ENCODE measurements at places on chromosomes 5 and 9. TPM values are rescaled to one million over a fixed set of nuclear protein-coding genes. Genes with fewer than 3 reads are reported as not detected.

Gene EFNA5
- not detected for total RNA-seq

GRCh38 chr5:100840370-100840769 lies 62.7 kb downstream of the ST8SIA4 start:
- H3K27me3 ChIP-seq, result no peaks in the 10 kb centered on the region
- H3K36me3 ChIP-seq, result peaks cover 48% of the 10 kb centered on the region
- H3K4me3 ChIP-seq, result peak overlapping the region; percentile 26
- H3K27ac ChIP-seq, result peak overlapping the region; percentile 91
- H3K4me1 ChIP-seq, result peaks cover 70% of the 10 kb centered on the region

Gene GABBR2
- total RNA-seq, result not detected

- peaks cover 13% of the 10 kb centered on the region for H3K4me1 ChIP-seq
- no peak overlapping the region for H3K4me3 ChIP-seq
- no peak for DNase-seq
- no peaks in the 10 kb centered on the region for H3K27me3 ChIP-seq
Observed at GRCh38 chr5:186091-187041, 4.9 kb upstream of the LRRC14B start.

Gene GFPT2
- not detected for total RNA-seq

Gene MARVELD2
- total RNA-seq, result 0.29 TPM

DNA sequence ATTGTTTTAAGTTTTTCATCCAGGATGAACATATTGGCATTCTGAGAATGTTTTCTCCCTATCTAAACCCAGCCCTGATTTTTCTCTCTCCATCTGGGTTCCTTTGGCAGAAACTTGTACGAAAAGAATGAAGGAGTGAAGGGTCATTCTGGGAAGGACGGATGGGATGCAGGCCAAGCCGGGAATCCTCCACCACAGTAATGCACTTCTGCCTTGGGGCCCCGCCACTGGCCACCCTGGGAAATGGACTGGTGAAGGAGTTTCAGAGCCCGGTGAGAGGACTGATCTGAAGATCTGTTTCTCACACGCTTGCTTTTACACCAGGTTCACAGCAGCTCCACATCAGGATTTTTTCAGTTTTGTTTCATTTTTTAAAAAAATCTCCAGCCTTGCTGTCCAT lies 554.8 kb downstream of the BNC2 start:
- H3K27ac ChIP-seq, result no peak overlapping the region
- DNase-seq, result no peak
- H3K4me3 ChIP-seq, result no peak overlapping the region
- no peaks in the 10 kb centered on the region for H3K36me3 ChIP-seq
- H3K4me1 ChIP-seq, result no peaks in the 10 kb centered on the region

GRCh38 chr9:95032580-95033341 lies 284.7 kb downstream of the FANCC start:
- H3K4me1 ChIP-seq, result no peaks in the 10 kb centered on the region
- H3K36me3 ChIP-seq, result peaks cover 2% of the 10 kb centered on the region
- no peaks in the 10 kb centered on the region for H3K27me3 ChIP-seq
- no peak overlapping the region for H3K4me3 ChIP-seq
- no peak overlapping the region for H3K27ac ChIP-seq

Gene SPATA31C2
- 0.07 TPM for total RNA-seq

GRCh38 chr5:124467745-124468144 lies 278.7 kb downstream of the ZNF608 start:
- DNase-seq, result no peak
- H3K27ac ChIP-seq, result no peak overlapping the region
- no peaks in the 10 kb centered on the region for H3K4me1 ChIP-seq
- H3K36me3 ChIP-seq, result no peaks in the 10 kb centered on the region

Gene KCNIP1
- not detected for total RNA-seq

DNA sequence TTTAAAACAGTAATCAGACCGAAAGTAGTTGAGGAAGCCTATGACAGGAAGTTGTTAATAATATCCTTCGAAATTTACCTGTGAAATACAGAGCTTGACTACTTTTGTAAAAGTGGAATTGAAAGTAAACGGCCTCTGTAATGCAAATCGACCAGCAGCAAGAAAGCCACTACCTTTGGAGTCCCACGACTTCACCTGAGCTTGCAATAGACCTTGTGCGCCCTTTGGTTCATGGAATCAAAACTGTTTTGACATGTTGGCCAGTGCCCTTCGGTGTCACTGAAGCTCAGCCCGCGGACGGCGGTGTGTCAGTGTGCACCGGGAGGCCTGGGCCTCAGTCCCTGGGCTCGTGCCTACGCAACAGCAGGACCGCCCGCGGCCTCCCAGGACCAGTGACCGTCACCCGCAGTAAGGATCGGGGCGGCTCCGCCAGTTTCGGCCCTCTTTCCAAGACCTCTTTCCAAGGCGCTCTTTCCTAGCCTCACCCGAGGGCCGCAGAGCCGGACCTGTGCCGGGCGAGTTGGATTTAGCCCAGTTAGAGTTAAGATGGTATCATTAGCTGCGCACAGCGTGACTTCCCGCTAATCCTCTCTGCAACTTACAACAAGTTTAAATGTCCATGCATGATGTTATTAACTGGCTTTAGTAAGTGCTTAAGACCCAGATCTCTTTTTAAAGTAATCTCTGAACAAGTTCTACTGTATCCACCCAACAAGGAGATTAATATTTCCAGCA lies 223.3 kb downstream of the MEF2C start:
- H3K27me3 ChIP-seq, result peaks cover 52% of the 10 kb centered on the region
- DNase-seq, result no peak
- peaks cover 3% of the 10 kb centered on the region for H3K36me3 ChIP-seq
- peaks cover 12% of the 10 kb centered on the region for H3K4me1 ChIP-seq
- H3K4me3 ChIP-seq, result peak overlapping the region; percentile 2

DNA sequence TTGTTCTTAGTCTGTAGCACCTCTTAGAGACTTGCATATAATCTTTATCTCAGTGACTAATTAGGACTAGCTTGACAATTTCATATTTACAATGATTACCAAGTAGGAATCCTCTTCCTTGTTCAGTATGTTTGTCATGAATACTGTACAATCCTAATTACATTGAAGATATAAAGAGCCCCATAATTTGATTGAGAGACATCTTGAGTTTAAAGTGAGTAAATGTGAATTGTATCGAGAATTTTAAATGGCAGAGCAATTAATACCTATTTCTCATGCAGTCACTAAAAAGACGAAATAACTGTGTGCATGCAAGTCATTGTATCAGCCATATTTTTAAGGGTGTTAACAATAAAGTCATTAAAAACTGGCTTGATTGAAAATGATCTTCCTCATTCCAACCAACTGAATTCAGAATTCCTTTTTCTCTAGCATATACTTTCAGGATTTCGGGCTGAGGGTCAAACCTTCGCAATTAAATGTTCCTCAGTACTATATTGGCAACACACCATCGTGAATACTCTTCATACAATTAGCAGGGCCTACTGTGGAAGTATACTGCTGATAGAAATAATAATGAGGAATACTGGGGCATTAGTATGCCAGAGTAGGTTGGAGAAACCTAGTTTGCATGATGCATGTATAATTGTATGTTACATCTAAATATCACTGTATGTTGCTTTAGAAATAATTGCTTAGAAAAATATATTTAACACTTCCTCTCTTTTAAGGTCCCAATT lies 284.7 kb upstream of the TMEM161B start:
- DNase-seq, result no peak
- no peaks in the 10 kb centered on the region for H3K36me3 ChIP-seq
- no peak overlapping the region for H3K27ac ChIP-seq
- H3K4me1 ChIP-seq, result peaks cover 7% of the 10 kb centered on the region
- H3K4me3 ChIP-seq, result no peak overlapping the region

DNA sequence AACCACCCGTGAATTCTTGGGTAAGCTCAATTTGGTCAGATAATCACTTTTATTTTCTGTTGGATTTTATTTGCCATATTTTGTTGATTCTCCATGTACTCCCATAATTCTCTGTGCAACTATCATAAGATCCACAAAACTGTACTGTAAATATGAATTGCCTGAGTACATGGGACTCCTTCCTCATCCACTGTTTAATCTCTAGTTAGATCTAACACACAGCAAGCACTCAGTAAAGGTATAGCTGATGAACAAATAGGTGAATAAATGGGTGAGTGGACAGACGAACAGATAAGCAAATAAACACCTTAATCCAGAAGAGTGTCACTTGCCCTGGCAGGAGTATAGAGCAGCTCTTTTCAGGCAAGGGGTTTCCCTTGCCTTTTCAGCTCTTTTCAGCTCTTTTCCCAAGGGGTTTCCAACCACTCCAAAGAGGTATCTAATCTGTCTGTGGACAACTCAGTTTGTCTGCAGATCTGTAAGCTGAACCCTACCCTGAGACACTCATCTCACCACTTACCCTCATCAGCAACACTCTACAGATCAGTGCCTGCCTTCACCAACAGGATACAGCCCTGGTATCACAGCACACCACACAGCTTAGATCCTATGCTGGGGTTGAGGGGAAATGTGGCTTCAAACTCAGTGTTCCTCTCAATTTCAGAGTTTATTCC lies 51.2 kb downstream of the SIL1 start:
- peaks cover 39% of the 10 kb centered on the region for H3K4me1 ChIP-seq
- H3K36me3 ChIP-seq, result no peaks in the 10 kb centered on the region
- no peak overlapping the region for H3K4me3 ChIP-seq
- DNase-seq, result no peak
- no peak overlapping the region for H3K27ac ChIP-seq

- H3K4me3 ChIP-seq, result no peak overlapping the region
- H3K4me1 ChIP-seq, result peaks cover 3% of the 10 kb centered on the region
- H3K27me3 ChIP-seq, result no peaks in the 10 kb centered on the region
- no peak for DNase-seq
- no peak overlapping the region for H3K27ac ChIP-seq
Observed at GRCh38 chr5:172740428-172741205, 30.4 kb downstream of the DUSP1 start.

Gene EGFL7
- 1.6 TPM for total RNA-seq

- DNase-seq, result no peak
- H3K4me3 ChIP-seq, result no peak overlapping the region
- no peaks in the 10 kb centered on the region for H3K36me3 ChIP-seq
- no peaks in the 10 kb centered on the region for H3K4me1 ChIP-seq
- H3K27ac ChIP-seq, result no peak overlapping the region
- no peaks in the 10 kb centered on the region for H3K27me3 ChIP-seq
Observed at GRCh38 chr5:54628050-54628449, 110.5 kb downstream of the SNX18 start.

DNA sequence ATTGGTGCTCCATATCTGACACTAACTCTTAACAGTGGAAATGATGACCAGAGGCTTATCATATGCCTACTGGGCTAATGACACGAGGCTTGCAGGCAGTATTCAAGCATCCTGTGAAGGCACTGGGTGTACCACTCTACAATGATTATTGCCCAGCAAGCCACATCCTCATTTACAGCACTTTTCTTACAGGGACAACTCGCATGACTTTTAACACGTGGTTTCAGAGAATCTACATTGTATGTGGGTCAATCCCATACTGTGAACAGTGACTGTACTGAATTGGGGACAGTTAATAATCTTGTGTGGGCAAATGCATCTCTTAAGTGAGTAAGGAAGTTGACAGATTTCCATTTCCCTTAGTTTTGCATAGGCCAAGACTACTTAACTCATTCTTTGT lies 260.0 kb downstream of the TRPM3 start:
- no peaks in the 10 kb centered on the region for H3K4me1 ChIP-seq
- H3K36me3 ChIP-seq, result no peaks in the 10 kb centered on the region
- DNase-seq, result no peak
- no peak overlapping the region for H3K27ac ChIP-seq
- no peak overlapping the region for H3K4me3 ChIP-seq

DNA sequence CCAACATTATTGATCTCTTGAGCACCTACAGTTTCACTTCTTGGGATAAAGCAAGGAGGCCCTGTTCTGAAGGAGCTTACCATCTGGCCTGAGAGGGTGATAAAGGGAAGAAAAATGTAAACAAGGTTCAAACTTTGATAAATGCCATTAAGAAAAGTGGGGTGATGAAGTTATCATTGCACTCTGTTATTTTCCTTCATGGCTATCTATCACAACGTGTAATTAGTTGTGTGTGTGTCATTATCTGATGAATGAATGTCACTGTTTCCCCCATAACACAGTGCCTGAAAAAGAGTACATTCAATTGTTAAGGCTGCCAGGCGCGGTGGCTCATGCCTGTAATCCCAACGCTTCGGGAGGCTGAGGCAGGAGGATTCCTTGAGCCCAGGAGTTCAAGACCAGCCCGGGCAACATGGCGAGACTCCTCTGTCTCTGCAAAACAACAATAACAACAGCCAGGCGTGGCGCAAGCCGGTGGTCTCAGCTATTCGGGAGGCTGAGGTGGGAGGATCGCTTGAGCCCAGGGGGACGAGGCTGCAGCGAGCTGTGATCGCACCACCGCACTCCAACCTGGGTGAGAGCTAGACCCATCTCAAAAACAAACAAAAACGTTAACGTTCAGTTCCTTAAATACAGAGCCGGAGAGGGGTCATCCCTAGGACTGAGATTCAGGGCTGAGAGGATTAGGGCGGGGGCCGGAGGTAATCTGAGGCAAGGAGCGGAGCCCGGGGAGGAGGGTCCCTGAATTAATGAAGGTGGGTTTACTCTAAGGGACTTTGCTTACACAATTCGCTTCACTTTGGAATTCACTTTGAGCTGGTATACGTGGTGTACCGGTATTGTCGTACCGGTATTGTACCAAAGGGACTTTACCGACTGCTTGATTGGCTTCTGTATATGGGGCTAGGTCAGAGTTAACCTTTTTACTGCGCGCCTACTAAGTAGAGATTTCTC lies 917 bp downstream of the NHP2 start:
- peak overlapping the region; percentile 97 for H3K4me3 ChIP-seq
- H3K36me3 ChIP-seq, result peaks cover 46% of the 10 kb centered on the region
- H3K27ac ChIP-seq, result peak overlapping the region; percentile 87
- H3K4me1 ChIP-seq, result peaks cover 46% of the 10 kb centered on the region
- H3K27me3 ChIP-seq, result no peaks in the 10 kb centered on the region

Gene NAA35
- 26.3 TPM for total RNA-seq

Gene GARNL3
- total RNA-seq, result 4.2 TPM

Gene NFX1
- 38.9 TPM for total RNA-seq

- H3K36me3 ChIP-seq, result no peaks in the 10 kb centered on the region
- no peak for DNase-seq
- H3K27ac ChIP-seq, result no peak overlapping the region
- H3K27me3 ChIP-seq, result no peaks in the 10 kb centered on the region
- H3K4me1 ChIP-seq, result no peaks in the 10 kb centered on the region
Observed at GRCh38 chr5:54093081-54093492, 217.3 kb downstream of the ARL15 start.

Gene CTXN3
- total RNA-seq, result not detected

Gene IL5
- total RNA-seq, result 1.7 TPM

Gene SHOC1
- not detected for total RNA-seq

GRCh38 chr9:103355000-103355399 lies 359.9 kb downstream of the CYLC2 start:
- no peaks in the 10 kb centered on the region for H3K4me1 ChIP-seq
- no peak overlapping the region for H3K4me3 ChIP-seq
- no peak for DNase-seq
- no peaks in the 10 kb centered on the region for H3K36me3 ChIP-seq
- H3K27me3 ChIP-seq, result no peaks in the 10 kb centered on the region
